ENCODE measurements at places on chromosomes 4 and X.
A peak's percentile ranks its signal among the peaks of the same experiment; 100 is the strongest.

DNA sequence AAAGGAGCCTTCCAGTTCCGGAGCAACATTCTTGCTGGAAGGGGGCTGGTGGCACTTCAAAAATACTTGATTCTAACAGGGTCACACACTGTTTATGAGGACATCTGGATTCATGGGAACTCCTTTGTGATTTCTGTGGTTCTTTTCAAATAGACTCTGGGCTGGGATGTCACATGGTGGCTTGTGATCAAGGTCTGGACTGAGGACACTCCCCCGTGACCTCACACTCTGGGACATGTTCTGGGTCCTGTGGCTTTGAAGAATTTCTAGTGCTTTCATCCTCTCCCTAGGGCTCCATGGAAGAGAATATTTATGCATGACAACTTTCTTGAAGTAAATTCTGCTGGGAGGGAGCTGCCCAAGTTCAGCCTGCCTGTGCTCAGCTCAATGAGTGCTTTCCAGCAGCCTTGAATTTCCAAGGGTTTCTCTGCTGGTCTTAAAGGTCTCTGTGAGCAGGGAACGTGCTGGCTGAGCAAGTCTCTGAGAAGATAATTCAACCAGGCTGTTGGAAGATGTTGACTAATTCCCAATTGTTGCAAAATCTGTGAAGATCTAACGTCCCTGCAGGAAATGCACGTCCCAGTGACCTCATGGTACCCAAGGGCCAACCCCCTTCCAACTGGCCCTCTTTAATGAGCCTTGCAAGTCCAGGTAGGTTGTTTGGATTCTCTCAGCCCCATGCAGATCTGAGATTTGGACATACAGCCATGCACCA, 36.3 kb downstream of the GPR143 start:
- no peak for DNase-seq

- DNase-seq: no peak
Measured at GRCh38 chrX:24014388-24015018, 12.5 kb downstream of the KLHL15 start.

DNA sequence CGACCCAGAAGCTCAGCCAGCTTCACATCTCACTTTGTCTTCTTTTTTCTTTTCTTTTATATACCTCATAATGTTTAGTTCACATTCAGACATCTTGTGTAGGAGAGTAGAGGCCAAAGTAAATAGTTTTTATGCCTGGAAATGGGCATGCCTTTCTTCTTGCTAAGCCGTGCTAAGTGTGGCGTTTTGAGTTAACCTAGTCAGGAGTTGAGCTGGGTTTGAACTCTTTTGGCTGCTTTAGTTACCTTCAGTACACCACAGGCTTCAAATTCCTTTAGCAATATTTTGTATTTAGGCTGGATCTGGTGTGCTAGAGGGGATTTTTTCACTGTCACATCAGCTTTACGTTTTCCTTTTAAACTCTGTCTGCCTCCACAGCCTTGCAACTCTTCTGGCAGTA, 300.8 kb downstream of the ZNF674 start:
- no peak for DNase-seq

DNA sequence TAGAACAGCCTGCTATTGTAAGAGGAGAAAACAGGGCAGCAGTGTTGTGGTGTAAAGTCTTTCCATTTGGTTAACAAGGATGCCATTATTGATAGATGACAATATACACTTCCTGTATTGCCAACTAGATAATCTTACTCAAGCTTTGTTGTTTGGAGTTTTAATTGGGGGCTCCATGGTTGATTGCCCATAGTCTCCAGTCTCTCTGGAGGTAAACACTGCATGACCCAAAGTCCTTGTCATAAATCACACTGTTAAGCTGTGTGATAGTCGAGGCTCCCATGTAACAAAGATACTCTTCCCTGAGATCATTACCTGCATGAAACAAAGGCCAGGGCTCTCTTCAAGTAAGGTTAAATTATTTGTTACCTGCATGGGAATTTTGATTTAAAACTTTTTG, 394.6 kb downstream of the C4orf33 start:
- DNase-seq: peak; percentile 4

DNA sequence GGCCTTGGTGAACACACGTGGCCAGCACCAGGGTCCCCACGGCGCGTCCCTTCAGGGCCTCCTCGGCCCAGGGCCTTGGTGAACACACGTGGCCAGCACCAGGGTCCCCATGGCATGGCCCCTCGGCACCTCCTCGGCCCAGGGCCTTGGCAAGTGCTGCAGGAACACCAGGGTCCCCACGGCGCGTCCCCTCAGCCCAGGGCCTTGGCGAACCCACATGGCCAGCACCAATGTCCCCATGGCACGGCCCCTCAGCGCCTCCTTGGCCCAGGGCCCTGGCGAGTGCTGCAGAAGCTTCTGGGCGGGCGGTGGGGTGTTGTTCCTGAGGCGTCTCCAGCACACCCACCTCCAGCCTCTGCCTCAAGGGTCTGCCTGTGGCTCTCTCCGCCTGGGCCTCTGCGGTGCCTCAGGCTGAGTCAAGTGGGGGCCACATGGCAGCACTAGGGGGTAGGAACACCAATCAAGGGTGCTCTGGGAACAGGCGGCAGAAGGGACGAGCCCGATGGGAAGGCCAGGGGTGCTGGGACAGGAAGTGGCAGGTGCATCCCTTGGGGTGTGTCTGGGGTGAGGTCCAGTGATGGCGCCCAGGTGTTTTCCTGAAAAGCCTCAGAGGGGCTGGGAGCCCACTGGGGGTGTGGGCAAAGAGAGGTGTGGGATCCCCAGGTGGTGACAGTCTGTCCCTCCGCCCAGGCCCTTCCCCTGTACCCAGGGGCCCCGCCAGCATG, 41.8 kb upstream of the CPLX1 start:
- no peak for DNase-seq

DNA sequence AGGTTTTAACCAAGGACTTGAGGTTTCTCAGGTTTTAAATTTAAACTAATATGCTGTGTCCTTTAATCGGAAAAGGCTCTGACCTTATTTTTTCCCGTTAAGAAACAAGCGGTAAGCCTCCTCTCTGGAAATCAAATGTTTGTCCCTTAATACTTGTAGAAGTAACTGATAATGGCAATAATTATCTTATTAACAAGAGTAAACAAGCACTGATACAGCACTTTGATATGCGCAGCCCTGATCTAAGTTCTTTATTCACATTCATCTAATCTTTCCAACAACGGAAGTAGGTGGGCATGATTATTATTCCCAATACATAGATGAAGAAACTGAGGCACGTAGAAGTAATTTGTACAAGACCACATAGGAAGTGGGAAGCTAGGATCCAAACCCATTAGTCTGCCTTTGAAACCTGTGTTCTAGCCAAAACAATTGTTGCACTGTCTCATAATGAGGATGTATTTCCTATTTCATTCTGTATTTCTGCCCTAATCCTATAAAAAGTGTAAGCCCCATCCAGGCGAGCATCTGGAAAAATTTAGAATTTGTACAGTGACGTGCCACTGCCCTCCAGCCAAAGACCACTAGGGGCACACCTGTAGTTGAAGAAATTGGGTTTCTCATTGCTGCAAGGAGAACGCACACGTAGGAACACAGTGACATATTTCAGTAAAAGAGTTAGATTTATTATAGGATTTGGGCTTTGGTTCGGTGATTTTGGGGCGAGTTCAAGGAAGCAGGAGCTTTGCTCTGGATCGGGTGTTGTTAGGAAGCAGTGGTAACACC, 606 bp downstream of the CXorf58 start:
- no peak for DNase-seq

- DNase-seq: no peak
Measured at GRCh38 chrX:13386092-13386491, 66.2 kb upstream of the ATXN3L start.

GRCh38 chr4:106676173-106676921, 307.8 kb upstream of the GIMD1 start:
- no peak for DNase-seq

DNA sequence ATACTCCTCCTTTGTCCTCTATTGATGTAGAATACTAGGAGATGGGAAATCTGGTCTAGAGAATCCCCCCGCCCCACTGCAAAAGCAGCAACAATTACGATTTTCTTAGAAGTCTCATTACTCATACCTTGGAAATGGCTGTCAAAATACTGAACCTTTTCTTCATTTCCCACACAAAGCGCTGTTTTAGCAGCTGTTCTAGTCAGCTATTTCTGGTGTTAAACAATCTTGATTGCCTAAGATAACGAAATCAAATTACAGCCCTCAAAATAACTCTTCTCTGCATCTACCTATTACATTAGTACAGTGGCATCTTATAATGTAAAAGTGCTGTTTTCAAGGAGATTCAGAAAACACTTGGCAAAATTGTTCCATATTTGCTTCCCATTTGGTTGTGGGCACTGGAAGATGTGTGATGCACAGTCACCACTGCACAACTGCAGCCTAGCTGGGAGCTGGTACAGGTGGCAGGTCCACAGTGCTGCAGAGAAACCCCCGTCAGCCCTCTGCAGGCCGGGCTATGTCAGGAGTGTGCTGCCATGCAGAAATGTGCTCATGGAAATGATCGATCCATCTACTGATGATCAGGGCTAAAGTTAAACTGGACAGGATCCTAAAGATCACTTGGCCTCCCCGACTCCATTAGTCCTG, 50.4 kb downstream of the TBC1D9 start:
- DNase-seq: no peak

DNA sequence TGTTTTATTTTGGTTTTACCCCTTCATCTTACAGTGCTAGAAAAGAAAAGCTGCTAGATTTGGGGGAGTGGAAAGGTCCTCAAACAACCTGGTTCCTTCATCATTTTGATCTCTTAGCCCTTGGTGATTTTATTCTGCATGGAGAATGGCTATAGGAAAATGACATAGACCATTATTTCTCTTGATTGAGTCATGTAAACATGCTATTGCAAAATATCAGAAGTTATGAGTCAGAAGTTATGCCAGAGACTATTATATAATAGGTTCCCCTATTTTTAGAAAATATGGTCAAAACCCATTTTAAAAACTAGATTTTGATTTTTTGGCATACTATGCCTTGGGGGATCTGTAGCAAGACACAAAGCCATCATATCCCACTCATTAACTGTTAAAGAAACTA, 83.7 kb upstream of the FAM9C start:
- DNase-seq: no peak
